ENCODE measurements at places on chromosomes 3 and 15.

DNA sequence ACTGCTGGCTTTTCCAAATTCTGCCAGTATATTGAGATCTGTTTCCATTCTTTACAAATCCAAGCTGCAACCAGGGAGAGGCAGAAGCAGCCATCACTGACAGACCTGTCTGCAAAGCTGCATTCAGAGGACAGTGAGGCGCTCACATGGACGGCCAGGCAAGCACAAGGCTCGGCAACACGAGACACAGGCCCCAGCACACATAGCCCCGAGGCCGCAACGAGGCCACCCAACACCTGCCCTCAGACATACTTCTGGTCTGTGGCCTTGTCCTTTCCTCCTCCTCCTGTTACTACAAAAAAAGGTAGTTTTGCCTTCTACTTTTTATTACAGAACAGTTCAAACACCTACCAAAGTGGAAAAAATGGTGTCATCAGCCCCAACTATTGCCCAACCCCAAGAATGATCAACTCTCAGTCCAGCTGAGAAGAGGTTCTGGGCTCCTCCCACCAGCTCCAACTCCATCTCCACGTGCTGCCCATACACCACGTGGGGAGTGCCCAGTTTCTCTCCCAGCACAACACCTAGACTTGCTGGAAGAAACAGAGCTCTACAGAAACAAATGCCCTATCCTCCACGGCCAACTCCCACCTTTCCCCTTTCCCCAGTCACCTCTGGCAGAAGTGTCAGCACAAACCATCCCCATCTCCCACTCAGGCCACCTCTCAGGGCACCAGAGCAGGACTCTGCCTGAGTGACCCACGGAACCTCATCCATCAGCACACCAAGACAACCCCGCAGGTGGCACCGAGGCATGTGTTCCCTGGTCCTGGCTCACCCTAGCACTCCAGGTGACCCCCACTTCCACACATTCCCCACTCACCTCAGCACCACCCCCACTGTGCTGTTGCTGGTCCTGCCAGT lies 7.4 kb downstream of the ZXDC start:
- no peak for DNase-seq

DNA sequence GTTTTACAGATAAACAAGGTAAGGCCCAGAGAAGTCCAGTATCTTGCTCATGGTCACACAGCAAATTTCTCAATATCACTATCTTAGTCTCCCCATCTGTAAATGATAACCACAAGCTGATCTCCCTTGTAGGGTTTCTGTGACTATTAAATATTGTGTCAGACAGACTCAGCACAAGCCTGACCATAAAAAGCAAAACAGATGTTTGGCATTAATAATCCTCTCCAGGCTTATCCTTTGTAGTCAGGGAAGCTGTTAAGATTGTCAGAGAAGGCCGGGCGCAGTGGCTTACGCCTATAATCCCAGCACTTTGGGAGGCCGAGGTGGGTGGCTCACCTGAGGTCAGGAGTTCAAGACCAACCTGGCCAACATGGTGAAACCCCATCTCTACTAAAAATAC lies 173.2 kb upstream of the PRICKLE2 start:
- DNase-seq, result peak; percentile 90

DNA sequence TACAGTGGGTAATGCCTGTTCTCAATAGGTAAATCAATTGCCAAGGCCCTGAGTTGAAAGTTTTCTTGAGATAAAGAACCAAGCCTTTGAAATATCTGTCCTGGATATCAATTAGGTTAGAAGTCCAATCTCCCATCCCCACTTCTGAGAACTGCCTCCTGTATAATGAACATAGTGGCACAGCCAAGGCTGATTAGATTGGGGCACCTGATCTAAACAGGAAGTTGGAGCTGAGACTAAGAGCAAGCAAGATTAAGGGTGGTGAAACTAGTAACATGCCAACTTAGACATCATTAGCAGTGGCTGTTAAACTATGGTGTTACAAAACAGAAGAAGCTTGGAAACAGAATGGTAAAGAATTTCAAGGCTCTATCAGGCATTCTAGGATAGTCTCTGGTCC lies 137.7 kb upstream of the TMEM108 start:
- no peak for DNase-seq

GRCh38 chr15:44711743-44712345 lies 527 bp downstream of the B2M start:
- DNase-seq, result peak; percentile 30

- no peak for DNase-seq
Measured at GRCh38 chr3:120174811-120175539, 80.7 kb upstream of the GSK3B start.

DNA sequence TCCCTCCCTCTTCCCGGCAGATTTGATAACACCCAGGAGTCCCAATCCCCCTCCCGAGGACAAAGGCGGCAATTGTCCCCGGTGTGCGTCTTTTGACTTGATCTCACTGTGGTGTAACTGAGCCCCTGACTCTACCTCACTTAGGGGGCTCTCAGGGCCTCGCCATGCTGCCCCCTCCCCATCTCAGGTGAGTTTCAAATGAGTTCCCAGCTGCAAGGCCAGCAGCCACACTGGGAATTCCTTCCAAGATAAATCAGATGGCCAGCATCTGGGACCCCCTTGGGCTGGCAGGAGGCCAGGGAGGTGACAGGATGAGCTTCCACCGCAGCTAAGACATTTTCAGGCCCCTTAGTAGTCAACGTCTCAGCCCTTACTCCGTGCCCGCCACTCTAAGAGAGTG lies 35.0 kb downstream of the WNT7A start:
- no peak for DNase-seq

DNA sequence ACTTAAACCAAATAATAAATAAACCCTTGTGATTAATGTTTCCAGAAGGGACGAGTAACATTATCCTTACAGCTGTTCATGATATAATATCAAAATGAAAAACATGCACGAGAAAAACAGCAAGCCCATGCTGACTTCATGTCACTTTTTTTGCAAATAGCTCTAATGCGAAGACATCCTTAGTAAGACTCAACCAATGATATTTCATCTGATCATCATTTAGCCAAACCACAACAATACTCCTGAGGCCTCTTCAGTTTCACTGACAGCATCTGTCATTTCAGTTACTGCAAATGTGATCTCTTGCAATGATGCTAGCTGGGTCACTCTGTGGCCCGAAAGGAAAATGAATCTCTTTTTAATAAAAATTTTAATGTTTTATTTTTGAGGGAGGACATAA lies 74.0 kb downstream of the POLR2M start:
- peak; percentile 23 for DNase-seq

DNA sequence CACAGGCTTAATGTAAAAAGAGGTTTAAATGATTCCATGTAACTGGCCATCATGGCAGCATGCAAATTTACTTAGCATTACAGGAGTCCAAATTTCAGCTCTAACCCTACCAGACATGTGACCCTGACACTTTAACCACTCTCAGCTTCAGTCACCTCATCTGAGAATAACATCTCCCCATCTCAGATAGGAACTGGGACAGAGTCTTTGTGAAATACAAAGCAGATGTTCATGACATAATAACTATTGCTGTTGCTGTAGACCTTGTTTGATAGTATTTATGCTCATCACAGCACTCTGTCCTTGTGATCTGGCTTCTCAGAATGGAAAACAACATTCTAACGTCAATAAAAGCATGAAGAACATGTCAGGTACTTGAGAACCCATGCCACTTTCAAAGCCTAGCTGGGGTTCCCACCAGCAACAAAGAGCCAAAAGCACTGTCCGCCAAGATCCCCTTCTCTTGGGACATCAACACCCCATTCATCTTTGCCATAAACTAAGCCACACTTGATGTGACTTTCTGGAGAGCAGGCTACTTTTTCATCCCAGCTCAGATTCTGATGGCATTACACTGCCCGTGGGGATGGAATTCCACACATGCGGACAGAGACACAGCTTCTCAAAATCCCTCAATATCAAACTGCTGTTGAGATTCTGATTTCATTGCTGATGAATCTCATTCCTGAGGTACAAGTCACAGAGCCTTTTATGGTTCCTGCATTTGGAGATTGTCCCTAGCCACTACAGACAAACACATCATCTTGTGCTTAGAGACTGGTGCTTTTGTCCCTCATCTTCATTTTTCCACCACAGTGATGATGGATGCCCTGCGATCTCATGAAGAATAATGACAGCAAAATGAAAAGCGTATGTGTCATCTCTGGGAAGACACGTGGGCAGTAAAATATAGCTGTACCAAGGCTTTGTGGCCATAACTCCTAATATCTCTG lies 202.7 kb downstream of the TNIK start:
- peak; percentile 80 for DNase-seq

- no peak for DNase-seq
Measured at GRCh38 chr15:92942706-92943105, 42.6 kb downstream of the CHD2 start.

GRCh38 chr3:133157716-133158115 lies 119.5 kb downstream of the TMEM108 start:
- no peak for DNase-seq

DNA sequence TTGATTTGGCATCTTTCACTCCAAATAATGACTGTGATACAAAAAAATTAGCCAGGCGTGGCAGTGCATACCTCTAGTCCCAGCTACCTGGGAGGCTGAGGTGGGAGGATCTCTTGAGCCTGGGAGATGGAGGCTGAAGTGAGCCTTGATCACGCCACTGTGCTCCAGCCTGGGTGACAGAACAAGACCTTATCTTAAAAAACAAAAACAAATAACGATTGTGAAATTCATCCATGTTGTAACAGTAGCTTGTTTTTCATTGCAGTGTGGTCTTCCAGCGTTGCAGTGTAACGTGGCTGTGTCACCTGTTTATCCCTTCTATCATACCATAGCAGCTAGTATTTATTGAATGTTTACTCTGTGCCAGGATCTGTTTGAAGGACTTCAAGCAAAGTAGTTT lies 120.9 kb downstream of the ITPR1 start:
- no peak for DNase-seq

DNA sequence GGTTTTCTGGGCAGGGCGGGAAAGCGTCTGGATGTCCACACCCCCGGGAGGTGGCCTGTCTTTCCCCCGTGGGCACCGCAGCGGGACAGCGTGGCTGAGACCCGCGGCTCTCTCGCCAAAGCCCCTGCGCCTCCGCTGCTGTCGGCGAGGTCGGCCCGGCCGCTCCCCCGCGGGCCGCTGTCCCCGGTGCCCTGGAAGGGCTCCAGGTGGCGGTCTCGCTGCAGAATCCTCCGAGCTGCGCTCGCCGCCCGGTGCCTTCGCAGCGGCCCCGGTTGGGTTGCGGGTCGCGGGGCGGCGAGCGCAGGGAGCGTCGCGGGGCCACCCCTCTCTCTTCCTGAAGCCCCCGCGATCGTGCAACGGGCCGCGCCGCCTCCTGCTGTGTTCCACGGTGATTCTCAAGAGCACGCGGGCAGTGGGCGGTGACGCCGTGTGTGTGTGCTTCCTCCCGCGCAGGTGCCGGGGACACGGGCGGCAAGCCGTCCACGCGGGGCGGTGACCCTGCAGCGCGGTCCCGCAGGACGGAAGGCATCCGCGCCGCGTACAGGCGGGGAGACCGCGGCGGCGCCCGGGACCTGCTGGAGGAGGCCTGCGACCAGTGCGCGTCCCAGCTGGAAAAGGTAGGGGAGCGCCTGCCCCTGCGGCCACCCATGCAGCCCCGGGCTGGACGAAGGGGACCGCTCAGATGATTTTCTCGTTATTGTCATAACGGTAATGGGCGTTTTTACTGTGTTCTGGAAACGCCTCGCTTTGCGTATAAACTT lies 54.4 kb downstream of the LRRK1 start:
- DNase-seq, result no peak

DNA sequence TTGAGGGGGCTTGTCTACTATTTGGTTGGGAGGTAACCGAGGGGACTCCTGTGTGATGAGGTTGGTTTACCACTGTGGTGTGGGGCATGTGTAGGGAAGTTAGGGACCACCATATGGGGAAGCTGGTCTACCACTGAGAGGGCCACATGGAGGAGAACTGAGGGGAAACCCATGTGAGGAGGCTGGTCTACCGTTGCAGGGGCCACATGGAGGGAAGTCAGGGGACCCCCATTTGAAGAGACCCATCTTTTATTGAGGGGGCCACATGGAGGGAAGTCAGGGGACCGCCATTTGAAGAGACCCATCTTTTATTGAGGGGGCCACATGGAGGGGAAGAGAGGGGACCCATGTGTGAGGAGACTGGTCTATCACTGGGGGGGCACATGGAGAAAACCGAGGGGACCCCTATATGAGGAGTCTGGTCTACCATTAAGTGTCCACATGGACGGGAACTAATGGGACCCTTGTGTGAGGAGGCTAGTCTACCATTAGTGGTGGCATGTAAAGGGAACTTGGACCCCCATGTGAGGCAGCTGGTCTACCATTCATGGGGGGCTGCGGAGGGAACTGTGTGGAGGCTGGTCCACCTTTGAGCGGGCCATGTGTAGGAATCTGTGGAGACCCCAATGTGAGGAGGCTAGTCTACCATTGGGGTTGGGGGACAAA lies 165.5 kb downstream of the FBLN2 start:
- DNase-seq, result no peak

GRCh38 chr15:36691579-36692357 lies 112.3 kb downstream of the CDIN1 start:
- DNase-seq, result no peak

- no peak for DNase-seq
Measured at GRCh38 chr3:46557814-46558183, 8.3 kb downstream of the LRRC2 start.

DNA sequence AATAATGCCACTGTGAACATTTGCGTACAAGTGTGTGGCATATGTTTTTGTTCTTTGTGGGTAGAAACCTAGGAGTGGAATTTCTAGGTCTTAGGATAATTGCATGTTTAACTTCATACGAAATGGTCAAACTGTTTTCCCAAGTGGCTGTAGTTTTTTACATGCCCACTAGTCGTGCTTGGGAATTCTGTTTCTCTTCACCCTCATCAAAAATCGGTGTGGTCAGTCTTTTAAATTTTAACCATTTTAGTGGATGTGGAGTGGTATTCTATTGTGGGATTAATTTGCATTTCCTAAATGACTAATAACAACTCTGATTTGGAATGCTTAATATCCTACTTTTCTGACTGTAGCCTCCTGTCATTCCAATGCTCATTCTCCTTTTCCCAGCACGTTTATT lies 27.6 kb downstream of the ZFAND6 start:
- no peak for DNase-seq

DNA sequence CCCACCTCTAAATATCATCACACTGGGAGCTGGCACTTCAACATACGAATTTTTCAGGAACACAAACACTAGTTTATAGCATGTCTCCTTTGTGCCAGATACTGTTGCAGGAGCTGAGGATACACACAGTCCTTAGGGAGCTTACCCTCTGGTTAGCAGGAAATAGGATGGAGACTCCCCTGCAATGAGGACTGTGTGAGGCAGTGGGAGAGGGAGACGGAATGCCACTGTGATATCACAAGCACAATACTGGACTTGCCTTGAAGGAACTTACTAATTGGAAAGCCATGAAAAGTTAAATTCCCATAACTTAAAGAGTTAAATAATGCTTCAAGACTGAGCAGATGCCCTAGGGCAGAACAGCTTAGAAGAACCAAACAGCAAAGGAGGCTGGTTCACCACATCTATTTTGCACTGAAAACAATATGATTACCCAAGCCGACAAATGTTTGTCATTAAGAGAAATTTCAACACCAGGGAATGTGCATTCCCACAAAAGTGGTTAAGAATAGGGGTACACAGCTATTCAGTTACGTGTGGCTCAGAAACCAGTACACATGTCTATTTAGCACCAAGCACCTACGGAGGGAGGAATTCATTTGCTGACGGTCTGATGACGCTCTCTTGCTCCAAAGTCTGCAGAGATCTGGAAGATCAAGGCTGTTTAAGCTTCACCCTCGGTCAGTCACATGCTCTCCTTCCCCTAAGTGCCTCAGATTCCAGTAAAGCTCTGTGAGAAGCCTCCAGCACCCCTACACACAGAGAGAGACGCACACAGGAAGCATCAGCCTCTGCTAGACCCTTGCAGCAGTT lies 5.2 kb downstream of the TBC1D2B start:
- DNase-seq, result peak; percentile 83
